NCI-H1092 (cell line): ENCODE measurements at places on chromosomes 3 and 15.

GRCh38 chr15:91380114-91380513, 280.1 kb downstream of the SV2B start:
- DNase-seq = no peak

DNA sequence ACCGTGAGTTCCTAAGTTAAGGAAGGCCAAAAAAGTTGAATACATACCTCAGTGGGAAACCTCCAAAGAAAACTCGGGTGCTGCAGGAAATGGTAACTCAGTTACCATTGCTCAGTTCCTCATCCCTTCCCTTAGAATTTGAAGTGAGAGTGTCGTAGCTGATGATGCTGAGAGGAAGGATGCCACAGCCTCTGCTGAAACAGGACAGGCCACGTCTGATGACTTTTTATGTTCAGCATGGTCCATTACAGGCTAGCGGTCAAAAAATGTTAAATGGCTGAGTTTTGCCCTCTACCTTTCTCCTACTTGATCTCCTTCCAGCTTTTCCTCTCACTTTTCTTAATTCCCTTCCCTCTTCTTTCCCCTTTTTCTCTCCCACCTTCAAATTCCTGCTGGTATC, 135.5 kb downstream of the GHSR start:
- DNase-seq = no peak

DNA sequence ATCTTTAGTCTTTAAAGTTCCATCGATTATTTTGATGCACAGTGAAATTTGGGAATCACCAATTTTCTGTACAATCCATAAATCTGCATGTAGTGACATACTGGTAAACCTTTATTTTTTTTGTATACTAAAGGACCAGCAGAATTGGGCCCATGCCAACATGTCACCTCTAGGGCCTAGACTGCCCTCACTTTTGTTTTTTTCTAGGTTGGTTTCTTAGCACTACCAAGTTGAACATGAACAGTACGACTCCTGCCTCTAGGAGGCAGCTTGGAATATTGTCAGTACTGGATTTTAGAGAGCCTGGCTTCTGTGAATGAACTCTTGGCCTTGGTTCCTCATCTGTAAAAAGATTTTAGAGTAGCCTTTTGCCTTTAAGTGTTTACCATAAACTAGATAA, 32.3 kb downstream of the NKIRAS1 start:
- no peak for DNase-seq

DNA sequence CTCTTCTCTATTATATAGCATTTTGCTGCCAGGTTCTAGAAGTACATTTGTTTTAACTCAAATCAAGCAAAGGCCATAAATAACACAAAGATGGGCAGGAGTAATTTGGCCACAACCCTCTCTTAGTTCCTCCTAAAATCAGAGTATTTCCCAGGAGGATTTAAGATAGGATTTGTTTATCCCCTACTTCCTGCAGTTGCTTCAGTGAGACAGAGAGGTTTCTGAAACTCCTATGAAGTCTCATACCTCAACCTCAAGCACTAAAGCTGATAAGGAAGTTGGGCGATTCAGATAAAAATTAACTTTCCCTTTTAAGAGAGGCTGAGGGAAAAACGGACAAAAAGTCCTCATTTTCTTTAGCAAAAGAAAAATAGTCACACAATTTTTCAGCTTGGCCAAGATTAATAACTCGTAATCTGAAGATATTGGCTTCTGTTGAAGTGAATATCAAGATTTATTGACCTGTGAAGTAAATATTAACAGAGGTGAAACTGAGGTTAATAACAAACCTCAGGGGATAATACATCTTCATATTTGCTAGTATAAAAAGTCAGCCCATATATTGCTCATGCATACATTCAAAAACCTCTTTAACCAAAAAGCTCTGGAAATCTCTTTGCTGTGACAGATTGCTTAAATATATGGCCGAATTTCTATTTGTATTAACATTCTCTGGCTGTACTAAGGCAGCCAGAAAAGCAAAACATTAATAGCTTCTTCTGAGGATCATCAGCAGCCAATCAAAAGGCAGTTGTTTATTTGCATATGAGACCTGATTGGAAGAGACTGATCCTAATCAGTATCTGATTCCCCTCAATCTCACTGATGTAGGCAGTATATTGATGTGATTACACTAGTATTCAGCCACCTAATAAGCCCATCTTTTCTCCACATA, 90.6 kb upstream of the GADL1 start:
- DNase-seq = no peak

DNA sequence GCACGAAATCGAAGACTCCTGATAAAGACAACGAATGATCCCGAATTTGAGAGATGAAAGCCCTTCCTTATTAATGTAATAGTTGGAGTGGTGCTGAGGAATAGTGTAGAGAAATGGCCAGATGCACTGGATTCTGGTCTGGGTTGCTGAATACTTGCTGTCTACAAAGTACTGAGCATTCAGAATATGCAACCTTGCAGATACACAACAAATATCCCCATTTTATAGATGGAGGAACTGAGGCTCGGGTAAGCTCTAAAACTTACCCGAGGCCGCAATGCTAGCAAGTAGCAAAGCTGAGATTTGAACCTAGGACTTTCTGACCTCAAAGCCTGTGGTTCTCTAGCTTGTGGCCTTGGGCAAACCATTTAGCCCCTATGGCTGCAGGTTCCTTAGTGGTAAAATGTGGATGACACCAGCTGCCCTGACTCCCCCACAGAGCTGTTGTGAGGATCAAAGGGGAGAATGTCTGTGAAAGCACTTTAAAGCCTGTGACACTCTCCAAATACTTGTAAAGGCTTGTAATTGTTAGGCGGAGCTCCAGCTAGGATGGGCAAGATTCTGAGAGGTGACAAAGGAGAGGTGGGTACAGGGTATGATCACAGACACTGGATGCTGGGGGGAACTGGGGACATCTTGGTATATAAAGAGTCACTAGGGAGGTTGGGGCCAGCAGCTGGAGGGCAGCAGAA, 39.8 kb downstream of the FOXB1 start:
- DNase-seq = no peak

DNA sequence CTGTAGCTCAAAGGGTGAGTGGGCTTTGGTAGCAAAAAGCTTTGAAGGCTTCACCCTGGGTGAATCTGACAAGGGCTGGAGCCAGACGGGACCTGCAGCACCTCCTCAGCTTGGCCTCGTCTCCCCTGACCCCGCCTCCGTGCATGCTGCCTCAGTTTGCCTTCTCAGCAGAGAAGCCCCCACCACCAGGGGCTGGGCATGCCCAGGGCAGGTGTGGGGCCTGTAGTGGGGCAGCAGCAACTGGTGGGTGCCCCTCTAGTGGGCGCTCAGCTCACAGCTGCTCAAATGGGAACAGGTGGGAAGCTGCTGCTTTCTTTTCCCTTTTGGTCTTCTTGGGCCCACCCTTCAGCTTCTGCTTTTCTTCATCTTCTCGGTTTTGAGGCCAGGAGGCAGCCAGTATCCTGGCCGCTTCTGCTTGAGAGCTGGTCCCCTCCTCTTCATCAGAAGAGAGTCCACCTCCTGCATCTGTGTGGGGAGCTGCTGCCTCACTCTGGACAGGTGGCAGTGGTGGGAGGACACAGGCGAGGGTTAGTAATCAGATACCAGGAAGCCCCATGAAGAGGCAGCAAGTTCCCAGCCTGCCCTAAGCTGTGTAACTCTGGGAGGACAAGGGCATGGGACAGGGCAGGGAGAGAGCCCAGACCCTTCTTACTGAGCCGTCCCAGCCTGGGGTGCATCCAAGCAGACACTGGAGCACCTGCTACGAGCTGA, 21.0 kb downstream of the TMEM43 start:
- DNase-seq = no peak

DNA sequence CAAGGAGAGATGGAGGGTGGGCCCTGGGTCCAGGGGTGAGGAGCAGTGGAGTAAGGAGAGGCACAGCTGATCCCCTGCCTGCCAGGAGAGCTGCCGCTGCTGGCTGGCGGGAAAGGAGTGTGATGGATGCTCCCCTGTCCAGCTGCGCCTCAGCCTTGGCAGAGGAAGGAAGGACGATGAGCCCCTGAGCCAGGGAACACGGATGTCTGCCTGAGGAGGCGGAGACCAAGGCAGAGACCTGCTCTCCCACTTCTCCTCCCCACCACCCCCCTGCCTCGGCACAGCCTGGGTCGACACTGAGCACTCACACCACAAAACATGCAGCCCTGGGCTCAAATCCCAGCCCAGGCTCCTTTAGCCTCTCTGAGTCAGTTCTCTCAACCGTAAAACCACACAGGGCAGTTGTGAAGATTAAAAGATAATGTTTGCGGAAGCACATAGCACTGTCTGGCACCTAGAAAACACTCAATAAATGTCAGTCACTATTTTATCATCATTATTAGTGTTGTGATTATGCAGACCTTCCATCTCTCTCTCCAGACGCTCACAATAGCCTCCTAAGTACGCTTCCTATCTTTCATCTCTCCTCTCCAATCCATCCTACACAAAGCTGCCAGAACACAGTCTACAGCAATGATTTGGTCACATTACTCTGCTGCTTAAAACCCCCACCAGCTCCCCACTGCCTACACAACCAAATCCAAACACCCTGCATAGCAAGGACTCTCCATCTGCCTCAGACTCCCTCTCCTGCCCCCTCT, 52.2 kb downstream of the SEMA5B start:
- DNase-seq = peak; percentile 24

GRCh38 chr3:151047636-151048035, 37.8 kb upstream of the MED12L start:
- DNase-seq = no peak

DNA sequence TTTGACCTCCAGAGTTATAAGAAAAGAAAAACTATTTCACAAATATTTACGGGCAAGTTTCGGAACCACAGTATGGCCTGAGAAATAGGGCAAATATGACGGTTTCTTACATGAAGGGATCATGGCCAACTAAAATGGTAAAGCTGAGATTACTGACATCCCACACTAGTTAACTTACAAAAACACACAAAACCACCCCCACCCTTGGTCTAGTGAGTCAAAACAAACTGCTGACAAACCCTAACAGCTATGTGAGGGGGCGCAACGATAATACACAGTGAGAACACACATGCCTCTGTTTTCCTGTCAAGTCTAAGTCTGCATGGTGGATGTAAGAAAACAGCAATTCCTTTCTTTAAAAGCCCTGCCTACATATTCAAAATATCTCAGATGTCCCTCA, 32.3 kb downstream of the CBLB start:
- DNase-seq = no peak

DNA sequence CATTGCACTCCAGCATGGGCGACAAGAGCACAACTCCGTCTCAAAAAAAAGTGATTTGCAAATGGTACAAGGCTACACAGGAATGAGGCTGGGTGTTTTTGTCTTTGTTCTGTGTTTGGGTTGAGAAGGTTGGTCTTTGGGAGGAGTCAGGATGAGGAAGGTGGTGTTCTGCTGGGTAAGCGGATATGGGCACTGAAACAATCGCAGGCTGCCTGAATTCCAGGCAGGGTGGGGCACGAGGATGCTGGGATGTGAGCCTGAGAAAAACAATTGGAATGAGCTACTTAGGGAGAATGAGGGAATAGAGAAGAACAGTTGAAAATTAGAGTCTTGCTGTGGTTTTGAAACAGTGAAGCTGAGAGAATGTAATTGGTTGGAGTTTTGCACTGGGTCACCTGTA, 51.6 kb downstream of the ZBTB38 start:
- no peak for DNase-seq

GRCh38 chr3:41184394-41184793, 14.9 kb upstream of the CTNNB1 start:
- no peak for DNase-seq

GRCh38 chr3:180185650-180186049, 148.9 kb upstream of the PEX5L start:
- no peak for DNase-seq

DNA sequence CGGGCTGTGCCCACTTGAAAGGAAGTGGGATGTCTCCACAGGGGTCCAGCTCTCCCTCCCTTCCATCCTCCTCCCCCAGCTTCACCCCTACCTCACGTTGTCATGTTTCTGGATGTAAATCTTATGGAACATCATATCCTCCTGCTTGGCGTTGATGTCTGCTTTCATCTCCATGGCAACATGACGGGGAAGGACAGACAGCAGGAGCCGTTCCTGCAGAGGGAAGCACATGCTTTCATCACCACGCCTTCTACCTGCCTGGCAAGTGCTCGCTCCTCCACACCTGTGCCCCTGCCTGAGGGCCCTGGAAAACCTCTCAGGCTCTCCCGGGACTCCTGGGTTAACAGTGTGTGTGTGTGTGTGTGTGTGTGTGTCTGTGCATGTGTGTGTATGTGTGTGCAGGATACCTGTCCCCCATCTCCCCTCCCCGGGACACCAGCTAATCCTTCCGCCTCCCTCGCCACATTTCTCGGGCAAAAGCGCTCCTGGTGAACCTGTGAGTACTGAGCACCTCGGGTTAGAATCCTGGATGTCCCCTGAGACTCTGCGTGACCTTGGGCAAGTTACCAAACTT, 101.1 kb downstream of the ADCY5 start:
- no peak for DNase-seq

DNA sequence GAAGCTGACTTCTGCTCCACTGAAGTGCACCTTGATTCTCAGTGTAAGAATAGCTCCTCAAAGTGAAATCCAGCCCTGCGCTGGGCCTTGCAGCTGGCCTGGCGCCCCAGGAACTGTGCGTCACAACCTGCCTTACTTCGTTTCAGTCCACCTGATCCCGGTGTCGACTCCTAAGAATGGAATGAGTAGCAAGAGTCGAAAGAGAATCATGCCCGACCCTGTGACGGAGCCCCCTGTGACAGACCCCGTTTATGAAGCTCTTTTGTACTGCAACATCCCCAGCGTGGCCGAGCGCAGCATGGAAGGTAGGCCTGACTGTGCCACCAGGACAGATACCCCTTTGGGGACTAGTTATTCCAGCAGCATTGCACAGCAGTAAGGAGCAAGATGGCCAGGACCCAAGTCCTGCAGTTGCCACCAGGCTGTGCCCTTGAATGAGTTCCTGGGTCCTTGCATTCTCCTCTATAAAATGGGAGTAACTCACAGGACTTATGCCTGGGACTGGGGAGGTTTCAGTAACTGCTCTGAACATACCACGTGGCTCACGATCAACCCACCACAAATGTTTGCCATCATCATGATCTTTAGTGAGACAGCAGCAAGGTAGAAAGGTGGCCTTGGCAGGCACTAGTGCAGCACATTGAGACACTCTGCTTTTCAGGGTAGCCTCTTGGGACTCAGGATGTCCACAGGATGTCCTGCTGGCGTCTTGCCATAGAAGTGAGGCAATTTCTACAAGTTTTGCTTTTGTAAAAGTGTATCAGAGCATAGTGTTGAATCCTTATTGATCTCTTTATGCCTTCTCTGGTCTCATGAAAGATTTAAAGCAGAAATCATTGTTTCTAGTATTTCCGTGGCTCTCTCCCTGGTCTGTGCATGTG, 46.8 kb downstream of the PXYLP1 start:
- DNase-seq = no peak

DNA sequence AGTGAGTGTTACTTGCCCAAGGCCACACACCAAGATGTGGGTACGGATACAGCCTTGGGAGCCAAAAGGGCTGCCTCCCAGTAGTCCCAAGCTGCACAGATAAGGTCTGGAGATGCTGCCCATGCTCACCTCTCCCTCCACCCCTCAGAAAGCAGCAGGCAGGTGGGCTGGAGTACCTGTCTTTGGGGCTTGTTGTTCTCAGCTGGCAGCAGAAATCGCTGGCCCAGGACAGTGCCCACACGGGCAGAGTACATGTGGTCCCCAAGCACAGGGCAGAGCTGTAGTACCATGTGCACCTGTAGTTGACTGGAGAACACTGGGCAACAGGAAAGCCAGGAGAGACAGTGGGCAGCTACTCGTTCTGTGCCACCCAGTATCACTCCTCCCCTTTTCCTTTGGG, 5.0 kb downstream of the RPUSD3 start:
- no peak for DNase-seq

- no peak for DNase-seq
Measured at GRCh38 chr15:78396976-78397375, 41.0 kb upstream of the IREB2 start.

GRCh38 chr15:38994310-38994709, 429.7 kb upstream of the RASGRP1 start:
- DNase-seq = no peak
